ENCODE measurements at places on chromosomes 12 and 14.
A peak's percentile ranks its signal among the peaks of the same experiment; 100 is the strongest.

- no peak for DNase-seq
Observed at GRCh38 chr12:48329199-48329939, 21.4 kb downstream of the ZNF641 start.

DNA sequence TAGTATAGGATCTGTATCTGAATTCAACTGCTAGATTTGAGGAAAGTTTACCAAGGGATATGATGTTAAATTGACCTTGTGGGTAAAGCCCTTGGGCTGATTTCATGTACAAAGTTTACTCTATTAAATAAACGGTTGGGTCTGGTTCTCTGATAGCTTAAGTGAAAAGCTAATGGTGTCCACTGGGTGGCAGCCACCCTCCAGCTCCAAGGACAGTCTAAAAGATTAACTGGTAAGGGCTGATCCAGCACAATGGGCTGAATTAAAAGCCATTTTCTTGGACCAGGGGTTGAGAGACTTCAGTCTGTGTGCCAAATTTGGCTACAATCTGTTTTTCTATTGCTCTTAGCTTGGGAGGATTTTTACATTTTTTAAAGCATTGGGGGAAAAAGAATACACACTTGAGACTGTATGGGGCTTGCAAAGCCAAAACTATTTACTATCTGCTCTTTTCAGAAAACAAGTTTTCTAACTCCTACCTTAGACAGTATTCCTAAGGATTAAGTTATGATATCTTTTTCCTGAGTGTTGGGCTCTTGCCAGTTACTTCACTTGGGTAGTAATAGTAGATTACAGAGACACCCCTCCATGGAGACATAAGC is 116.5 kb downstream of the GPHN start:
- no peak for DNase-seq

DNA sequence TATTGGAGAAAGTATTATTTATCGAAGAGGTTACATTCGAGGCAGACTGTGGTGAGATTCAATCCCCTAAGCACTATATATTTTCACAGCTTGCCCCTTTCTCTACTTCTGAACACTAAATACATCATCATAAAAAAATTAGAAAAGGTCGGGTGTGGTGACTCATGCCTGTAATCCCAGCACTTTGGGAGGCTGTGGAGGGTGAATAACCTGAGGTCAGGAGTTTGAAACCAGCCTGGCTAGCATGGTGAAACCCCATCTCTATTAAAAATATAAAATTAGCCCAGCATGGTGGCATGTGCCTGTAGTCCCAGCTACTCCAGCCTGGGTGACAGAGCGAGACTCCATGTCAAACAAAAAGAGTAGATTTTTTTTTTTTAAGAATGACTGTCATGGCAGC is 70.6 kb upstream of the MYF6 start:
- DNase-seq = no peak

GRCh38 chr12:27969624-27970400 is 2.7 kb downstream of the PTHLH start:
- DNase-seq = peak; percentile 7

- no peak for DNase-seq
Observed at GRCh38 chr12:81757731-81758365, 1.3 kb downstream of the PPFIA2 start.

- no peak for DNase-seq
Observed at GRCh38 chr12:56153678-56154065, 1.3 kb downstream of the MYL6B start.
